Brain microvascular endothelial cell (primary cell): ENCODE measurements at places on chromosomes 1 and 21.

- no peak for DNase-seq
Observed at GRCh38 chr1:194164755-194165154, 978.3 kb upstream of the B3GALT2 start.

GRCh38 chr1:119908661-119909060 lies 12.3 kb upstream of the ADAM30 start:
- no peak for DNase-seq

GRCh38 chr1:101281751-101282150 lies 44.9 kb downstream of the S1PR1 start:
- no peak for DNase-seq

DNA sequence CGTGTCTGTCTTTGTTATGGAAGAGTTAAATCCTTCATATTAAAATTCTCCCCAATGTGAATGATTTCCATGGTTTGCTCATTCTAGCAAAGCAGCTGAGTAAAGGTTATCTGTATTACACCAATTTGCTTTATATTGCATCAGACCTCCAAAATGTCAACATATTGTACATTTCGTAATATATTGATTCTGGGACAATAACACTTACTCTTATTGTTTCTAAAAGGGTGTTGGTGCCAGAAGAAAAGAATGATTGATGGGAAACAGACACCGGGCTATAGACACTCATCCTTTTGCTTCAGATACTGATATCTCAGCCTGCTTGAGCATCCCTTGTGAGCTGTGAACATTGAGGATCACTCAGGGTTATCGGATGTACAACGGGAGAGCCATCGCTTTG lies 7.0 kb downstream of the NTNG1 start:
- DNase-seq: no peak

GRCh38 chr1:85894651-85895050 lies 186.4 kb upstream of the ZNHIT6 start:
- peak; percentile 60 for DNase-seq

DNA sequence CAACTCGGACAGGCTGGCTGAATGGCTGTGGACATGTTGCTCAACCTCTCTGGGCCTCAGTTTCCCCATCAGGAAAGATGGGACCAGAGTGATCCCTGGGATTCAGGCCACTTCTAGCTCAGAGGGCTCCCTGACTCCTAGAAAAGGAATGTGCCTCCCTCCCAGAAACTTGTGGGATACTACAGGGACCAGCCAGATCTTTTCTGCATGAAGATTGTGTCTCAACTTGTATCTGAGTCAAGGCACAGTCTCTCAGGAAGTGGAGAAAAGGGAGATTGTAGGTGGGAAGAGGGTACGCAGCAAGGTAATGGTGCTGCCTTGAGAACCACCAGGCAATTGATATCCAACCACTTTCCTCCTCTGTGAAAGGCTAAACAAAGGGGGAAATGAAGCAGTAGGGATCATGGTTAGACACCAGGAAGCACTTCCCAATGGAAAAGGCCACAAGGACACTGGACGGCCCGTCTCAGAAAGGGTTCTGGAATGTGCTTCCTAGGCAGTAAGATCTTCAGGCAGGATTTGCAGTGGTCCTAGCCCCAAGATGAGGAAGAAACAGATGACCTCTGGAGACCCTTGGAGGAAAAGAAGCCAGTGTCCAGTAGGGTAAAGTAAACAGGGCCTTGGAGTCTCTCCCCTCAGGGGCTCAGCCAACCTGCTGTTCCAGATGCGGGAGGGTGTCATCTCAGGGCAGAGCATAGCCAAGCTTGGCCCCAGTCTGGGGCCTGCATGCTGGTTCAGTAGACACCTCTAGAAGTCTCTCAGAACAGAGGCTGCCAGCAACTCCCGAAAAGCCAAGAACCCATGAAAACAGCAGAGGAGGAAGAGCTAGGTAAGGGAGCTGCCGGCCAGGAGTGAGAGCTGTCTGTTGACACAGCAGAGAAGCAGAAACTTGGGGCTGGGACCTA lies 16.8 kb downstream of the IFFO2 start:
- no peak for DNase-seq

GRCh38 chr1:38076455-38076854 lies 29.9 kb upstream of the POU3F1 start:
- no peak for DNase-seq

DNA sequence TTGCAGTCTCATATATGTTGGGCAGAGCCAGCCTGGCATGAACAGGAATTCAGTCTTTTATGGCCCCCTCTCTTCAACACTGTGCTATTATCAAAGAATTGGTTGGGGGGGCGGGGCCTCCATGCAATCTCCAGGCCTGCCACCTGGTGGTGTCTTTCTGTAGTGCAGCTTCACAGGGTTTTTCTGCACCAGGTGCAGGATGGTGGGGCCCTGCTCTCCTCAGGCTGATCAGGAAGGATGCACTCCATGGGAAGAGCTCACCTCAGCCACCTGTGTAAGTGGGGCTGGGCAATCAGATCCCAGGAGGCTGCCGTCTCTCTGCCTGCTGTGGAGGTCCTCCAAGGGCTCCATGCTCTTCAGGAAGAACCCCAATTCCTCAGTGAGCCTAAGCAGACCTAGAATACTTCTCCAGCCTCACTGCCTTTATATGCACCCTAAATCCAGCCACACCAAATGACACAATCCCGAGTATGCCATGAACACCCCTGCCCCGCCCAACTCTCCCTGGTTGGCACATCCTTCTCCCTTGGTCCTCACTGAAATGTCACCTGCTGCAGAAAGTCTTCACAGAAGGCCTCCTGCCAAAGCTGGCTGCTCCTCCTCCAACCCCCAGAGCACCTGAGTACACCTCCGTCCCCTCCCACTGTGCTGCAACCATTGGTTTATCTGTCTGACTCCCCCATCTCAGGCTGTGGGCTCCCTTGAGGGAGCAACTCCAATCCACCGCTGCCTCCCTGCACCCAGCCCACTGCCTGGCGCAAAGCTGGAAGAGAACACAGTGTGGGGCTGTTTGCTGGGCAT lies 16.5 kb downstream of the STK40 start:
- peak; percentile 64 for DNase-seq

DNA sequence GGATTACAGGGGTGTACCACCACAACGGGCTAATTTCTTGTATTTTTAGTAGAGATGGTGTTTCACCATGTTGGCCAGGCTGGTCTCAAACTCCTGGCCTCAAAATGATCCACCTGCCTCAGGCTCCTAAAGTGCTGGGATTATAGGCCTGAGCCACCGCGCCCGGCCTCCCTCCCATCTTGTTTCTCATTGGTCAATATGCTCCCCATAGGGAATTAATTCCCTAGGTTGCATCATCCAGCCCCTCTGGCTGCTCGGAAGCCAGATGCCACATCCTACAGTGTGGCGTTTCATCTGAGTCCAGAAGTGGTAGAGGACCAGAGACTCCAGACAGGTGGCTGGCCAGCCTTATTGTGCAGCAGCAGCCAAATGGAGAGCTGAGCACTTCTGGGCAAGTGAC lies 11.5 kb upstream of the VASH2 start:
- DNase-seq: no peak

GRCh38 chr1:78009836-78010235 lies 5.1 kb downstream of the DNAJB4 start:
- DNase-seq: no peak

- no peak for DNase-seq
Observed at GRCh38 chr1:119744598-119744942, 24.1 kb downstream of the HMGCS2 start.

GRCh38 chr1:2205191-2205952 lies 10.8 kb upstream of the FAAP20 start:
- DNase-seq: peak; percentile 89

DNA sequence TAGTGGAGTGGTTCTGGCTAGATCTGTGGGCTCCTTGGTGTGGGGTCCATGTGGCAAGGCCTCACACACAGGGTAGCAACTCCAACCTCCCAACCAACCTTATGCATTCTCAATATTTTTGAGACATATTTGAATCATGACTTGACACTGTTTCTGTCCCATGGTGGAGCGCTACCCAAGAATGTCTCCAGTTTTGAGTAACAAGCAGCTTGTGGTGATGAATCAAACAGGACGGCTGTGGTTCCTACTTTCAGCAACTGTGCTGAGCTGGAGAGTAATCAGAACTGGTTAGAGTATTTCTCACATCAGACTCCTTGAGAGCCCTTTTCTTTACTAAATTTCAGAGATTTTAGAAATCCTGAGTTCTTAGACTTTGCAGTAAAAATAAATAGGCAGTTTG lies 3.1 kb downstream of the LCE3D start:
- DNase-seq: no peak

GRCh38 chr1:36093226-36093625 lies 4.5 kb downstream of the ADPRS start:
- DNase-seq: no peak

GRCh38 chr1:147853391-147853790 lies 49.2 kb upstream of the GJA8 start:
- peak; percentile 12 for DNase-seq

GRCh38 chr21:37398697-37399096 lies 32.1 kb downstream of the DYRK1A start:
- no peak for DNase-seq

DNA sequence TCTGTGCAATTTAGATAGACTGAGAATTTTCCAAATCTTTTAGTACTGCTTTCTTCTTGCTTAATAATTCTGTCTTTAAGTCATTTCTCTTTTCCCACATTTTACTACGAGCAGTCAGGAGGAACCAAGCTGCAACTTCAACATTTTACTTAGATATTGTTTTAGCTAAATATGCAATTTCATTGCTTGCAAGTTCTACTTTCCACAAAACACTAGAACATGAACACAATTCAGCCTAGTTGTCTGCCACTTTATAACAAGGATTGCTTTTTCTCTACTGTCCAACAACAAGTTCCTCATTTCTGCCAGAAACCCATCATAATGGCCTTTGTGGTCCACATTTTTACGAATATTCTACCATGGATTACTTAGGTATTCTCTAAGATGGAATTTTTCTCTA lies 36.6 kb downstream of the SORT1 start:
- DNase-seq: no peak

- no peak for DNase-seq
Observed at GRCh38 chr1:182603646-182604174, 479 bp downstream of the RGS16 start.

GRCh38 chr1:86387916-86388627 lies 8.1 kb downstream of the ODF2L start:
- DNase-seq: no peak

DNA sequence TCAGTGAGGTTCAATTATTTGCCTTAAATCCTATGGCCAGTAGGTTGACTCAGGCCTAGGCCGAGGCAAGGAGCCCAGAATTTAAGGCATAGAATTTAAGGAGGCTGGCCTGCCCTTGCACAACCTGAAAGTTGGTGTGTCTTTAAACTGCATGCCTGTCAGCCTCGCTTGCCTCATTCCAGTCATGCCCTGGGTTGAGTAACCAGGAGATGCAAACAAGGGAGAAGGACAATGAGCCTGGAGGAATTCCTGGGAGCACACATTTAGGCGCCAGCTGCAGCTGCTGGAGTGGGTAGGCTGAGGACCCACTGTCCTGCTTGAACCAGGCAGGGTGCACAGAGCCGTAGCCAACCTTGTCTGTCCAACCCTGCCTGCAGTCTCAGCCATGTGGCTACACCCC lies 11.7 kb downstream of the CD2 start:
- no peak for DNase-seq

DNA sequence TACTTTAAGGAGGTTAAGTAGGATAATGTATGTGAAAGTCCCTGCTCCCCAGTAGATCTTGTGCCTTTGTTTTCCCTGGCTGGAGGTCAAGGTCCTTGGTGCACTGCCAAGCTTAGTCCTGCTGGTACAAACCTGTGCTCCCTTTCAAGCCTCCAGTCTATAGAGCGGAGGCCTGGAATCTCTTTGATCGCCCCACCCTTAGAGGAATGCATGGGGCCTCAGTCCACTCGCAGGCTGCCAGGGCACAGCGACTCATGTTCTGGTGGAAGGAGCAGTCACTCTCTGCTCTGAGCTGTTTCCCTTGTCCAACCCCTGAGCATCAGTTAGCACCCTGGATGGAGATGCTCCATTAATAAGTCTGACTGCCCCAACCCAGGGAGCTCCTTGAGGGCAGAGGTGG lies 121.8 kb downstream of the HMGB4 start:
- DNase-seq: no peak

GRCh38 chr21:45905196-45905595 lies 76.4 kb upstream of the COL6A1 start:
- DNase-seq: no peak

GRCh38 chr1:234396871-234397270 lies 23.6 kb downstream of the COA6 start:
- DNase-seq: no peak

DNA sequence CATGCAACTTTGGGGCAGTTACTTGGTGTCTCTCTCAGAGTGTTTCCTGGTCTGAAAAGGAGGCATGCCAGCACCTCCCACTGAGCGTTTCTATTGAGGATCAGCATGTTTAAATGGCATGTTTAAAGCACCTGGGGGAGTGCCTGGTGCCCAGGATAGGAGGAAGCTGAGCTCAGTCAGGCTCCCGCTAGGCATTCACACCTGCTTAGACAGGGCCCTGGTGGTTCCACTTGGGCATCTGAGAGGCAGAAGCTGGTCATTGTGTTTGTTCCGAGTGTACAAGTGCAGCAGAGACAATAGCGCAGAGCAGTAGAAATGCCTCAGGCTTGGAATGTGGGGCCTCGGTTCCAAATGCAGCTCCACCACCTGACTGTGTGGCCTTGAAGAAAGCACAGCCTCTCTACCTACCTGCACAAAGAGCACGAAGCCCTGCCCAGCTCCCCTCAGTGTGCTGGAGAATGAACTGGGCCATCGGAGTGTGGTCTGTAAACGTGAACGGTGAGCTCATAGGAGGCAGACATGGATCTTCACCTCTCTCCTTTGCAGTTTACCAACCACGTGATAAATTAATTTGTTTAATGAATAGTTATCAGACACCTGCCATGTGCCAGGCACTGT lies 20.3 kb upstream of the TMEM222 start:
- DNase-seq: no peak

GRCh38 chr1:205656236-205656635 lies 24.1 kb downstream of the SLC45A3 start:
- DNase-seq: no peak

DNA sequence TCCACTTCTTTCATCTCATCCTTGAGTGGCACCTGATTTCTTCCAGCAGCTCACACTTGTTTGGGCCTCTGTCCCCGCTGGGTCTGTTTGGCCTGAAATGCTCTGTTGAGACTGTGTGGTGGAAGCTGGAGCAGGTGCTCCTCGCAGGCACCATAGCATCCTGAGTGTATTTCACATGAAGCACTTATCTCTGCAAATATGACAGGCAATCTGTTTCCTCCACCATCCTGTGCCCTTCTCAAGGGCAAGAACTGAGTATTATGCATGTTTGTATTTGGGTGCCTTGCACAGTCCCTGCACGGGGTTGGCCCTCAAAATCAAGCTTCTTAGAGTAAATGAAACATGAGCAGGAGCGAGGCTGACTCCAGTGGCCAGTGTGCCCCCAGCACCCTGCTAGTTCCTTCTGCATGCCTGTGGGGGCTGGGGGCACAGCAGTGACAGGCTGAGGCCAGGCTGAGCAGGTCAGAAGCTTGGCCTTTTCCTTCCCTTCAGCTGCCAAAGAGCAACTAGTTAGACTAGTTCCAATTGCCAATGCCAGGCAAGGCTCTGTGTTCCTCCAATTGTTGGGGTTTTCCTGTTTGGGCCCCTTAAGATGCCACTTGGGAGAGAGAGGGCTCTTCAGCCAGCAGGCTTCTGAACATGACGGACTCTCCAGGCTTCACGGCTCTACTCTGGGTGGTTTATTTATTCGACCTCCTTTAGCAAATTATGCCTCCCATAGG lies 129.6 kb upstream of the ATP1A1 start:
- DNase-seq: no peak
